NCI-H748 treated with DMSO at 0.1 percent for 48 hours (cell line): ENCODE measurements at places on chromosomes 7 and 10.

DNA sequence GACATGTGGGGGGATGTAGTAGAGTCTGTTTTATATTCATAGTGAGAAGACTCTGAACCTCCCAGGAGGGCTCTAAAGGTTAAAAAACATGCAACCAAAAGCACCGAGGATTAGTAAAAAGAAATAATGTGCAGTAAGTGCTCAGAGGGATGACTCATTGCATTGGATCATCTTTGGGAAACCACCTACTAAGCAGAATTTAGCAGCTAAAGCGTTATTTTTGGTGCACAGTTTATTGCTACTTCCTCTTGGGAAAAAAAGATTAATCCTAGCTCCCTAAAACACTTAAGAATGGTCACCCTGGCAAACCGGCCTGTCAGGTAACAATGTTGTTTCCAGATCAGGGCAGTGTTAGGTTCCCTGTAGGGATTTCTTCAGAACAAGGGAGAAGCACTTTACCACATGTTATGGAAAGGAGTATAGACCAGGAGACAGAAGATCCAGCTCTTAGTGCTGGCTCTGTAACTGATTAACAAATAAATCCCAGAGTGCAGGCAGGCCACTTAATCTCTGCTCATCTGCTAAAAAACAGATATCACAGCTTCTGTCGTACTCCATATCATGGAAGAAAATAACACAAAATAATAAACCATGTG lies 44.8 kb upstream of the FAM133B start:
- no peak for DNase-seq

- no peak for DNase-seq
These were observed 142.6 kb upstream of the CAV2 start for GRCh38 chr7:116356979-116357378.

GRCh38 chr7:127847641-127848040 lies 183.6 kb downstream of the LRRC4 start:
- no peak for DNase-seq

- DNase-seq: no peak
These were observed 22.4 kb downstream of the TLL2 start for GRCh38 chr10:96491303-96491702.

GRCh38 chr7:4067874-4068273 lies 614.2 kb upstream of the FOXK1 start:
- DNase-seq: no peak

GRCh38 chr10:123455861-123456260 lies 210.3 kb upstream of the GPR26 start:
- no peak for DNase-seq

DNA sequence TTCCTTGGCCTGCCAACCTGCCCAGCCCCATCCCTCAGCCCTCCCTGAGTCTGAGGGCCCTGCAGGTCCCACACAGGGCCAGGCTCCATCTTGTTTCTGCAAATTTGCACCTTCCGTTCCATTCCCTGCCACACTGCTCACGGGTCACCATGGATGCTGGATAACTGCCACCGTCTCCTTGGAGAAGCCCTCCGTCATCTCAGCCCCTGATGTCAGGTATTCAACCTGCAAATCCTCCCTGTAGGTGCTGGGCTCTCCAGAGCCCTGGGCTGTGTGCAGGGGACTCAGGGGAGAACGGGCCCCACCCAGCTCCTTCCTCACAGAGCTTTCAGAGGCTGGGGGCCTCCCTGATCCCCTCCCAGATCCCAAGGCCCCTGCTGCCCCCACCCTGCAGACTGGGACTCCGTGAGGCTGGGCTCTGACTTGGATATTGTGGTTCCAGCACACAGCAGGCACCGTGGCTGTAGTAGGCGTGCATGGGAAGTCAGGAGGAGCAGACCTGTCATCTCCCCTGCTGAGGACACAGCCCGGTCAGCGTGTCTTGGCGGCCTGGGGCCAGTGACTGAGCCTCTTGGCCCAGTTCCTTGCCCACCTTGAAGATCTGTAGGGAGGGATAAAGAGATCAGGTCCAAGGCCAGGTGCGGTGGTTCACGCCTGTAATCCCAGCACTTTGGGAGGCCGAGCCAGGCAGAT lies 121.7 kb upstream of the TNRC18 start:
- DNase-seq: no peak

GRCh38 chr10:106740-107139 lies 28.5 kb upstream of the ZMYND11 start:
- DNase-seq: no peak

DNA sequence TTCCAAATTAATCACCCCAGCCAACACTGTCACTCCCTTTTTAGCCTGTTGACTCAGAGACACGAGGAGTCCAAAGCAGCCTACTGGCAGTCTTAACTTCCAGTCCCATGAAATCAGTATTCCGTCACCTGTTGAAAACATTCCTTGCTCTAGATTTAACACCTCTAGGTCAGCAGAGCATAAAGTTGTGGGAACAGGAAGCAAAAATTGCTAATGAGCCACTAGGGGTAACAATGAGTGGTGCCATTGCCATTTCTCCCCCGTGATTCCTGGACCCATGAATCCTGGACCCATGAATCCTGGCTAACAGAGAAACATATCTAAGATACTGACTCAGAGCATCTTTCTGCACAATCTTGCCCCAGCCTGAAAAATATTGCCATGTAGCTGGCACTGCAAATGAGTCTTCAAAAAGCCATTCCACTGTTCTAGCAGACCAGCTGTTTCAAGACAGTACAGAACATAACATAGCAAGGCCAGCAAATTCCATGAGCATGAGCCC lies 252.7 kb upstream of the PTER start:
- no peak for DNase-seq

DNA sequence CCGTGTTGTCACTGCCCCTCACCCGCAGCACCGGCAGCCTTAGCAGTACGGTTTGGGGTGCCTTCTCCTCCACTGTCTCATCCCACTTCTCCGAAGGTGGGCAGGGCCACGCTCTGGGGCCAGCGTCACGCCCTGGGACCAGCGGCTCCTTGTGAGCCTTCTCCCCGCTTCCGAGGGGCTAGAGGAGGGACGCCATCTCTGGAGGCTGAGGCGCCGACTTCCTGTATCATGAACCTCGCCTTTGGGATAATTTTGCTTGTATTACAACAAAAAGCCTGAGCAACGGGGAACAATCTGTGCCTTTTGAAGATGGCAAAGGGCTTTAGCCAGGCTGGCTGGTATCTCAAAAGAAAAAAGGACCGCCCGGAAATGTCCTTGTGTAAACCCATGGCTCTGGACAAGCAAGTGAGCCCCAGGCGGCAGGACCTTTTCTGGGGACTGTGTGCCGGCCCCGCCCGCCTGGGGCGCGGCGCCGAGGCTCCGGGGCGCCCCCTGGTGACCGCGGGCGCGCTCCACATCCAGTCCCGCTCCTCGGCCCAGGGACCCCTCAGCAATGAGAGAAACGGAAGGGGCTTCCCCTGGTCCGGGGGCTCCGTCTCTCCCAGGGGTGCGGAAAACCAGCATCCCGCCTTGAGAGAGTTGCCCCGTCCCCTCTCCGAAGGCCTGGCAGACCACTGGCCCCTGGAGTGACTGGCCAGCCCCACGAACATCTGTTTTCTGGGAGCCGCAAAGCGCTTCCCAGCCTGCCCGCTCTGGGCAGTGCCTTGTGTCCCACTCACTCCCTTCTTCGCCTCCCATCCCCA lies 3.8 kb downstream of the DEPP1 start:
- DNase-seq: peak; percentile 12

- DNase-seq: no peak
These were observed 187.8 kb downstream of the PPP1R17 start for GRCh38 chr7:31874631-31875386.

DNA sequence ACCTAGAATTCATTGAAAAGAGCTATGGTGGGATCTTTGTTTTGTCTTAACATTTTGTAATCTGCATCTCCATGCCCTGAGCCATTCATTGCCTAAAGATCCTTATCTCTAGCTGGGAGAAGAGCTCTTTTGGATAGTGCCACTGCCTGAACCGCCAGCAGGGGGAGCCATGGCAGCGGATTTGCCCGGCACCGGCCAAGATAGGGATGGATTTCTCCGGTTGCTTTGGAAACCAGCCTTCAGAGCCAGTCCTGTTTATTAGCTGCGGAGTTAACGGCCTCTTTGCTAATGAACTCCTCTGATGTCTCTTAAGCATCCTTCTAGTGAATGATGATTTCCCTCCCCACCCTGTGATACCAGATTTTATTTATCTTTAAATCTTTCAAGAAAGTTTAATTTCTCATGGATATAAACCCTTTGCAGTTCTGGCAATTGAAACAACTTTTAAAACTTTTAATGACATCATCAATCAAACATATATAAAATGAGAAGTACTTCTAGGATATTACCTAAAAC lies 58.2 kb upstream of the LYZL2 start:
- peak; percentile 36 for DNase-seq

GRCh38 chr7:265998-266850 lies 23.7 kb upstream of the FOXL3 start:
- no peak for DNase-seq

- no peak for DNase-seq
These were observed 16.9 kb downstream of the PTEN start for GRCh38 chr10:87880336-87880735.

- DNase-seq: no peak
These were observed 7.1 kb downstream of the TASOR2 start for GRCh38 chr10:5691786-5692185.

GRCh38 chr10:82358486-82359099 lies 483.6 kb downstream of the NRG3 start:
- DNase-seq: no peak

- DNase-seq: no peak
These were observed 94.4 kb upstream of the SEMA3C start for GRCh38 chr7:81013083-81013817.

DNA sequence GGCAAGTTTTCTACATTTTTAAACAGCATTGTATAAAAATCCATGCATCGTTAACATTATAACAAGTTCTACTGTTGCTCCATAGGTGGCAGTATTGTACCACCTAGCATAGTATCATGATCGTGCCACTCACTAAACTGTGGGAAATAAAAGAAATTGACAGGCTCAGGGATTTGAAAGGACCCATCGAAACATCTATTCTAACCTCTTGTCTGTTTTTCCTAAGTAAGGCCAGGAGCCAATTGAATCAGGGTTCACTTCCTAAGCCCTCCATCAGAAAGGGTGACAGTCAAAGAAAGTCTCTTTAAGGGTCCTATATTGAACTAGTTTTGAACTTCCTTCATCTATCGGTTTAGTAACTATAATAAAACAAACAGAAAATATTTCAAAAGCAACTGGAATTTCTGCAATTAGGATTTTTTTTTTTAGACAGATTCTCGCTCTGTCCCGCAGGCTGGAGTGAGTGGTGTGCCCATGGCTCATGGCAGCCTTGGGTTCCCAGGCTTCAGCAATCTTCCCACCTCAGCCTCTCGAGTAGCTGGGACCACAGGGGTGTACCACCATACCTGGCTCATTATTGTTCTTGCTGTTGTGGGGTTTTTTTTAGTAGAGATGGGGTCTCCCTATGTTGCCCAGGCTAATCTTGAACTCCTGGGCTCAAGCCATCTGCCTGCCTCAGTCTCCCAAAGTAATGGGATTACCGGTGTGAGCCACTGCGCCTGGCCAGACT lies 9.4 kb downstream of the HACD1 start:
- peak; percentile 23 for DNase-seq

DNA sequence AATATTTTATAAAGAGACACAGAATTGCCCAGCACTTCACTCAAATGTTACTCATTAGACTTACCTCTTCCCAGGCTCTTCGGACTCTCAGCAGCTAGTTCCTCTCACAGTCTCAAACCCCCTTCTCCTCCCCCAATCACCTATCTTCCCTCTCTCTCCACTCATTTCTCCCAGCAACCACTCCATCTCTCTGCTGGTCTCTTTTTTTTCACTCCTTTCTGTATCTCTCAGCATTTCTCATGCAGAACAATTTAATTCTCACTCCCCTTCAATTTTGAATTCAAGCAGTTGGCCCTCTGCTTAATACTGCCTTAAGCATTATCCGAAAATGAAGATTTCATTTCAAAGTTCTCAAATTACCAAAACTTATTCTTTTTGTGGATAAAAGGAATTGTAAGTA lies 34.4 kb upstream of the CAV2 start:
- no peak for DNase-seq

GRCh38 chr10:35447693-35448407 lies 111.5 kb downstream of the CCNY start:
- peak; percentile 66 for DNase-seq

DNA sequence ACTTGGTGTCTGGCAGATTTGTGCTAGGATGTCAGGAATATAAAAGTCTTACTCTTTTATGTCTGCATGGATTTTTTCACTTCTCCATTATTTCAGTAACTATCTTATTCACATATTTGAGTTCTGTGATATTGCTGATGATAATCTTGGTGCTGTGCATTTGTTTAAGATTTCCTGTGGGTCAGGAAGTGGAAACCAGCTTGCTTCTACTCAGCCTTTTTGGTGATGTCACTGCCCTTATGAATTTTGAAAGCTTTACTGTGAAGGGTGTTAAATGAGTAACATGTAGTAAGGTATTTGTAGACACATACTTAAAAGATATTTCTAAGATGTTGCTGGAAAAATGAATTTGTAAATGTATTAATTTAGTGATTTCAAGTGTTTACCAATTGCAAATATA lies 69.5 kb upstream of the VOPP1 start:
- no peak for DNase-seq

- no peak for DNase-seq
These were observed 10.7 kb downstream of the ATOH7 start for GRCh38 chr10:68221196-68221595.

GRCh38 chr7:137850972-137851945 lies 4.5 kb upstream of the DGKI start:
- no peak for DNase-seq

DNA sequence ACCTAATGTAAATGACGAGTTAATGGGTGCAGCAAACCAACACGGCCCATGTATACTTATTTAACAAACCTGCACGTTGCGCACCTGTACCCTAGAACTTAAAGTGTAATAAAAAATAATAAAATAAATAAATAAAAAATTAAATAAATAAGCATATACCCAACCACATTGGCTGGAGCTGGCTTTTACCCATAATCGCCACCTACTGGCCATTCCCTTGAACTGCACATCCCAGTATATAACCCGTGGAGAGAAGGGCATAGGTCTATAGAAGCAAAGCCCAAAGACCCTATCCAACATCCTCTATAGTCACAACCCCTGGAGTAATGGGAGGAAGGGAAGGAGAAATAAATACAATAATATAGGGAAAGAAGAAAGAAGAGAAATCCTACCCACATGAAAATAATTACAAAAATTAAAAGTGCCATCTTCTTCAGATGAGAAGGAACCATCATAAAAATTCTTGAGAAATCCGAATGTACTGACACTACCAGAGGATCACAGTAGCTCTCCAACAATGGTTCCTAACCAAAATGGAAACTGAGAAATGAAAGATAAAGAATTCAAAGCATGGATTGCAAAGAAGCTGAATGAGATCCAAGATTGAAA lies 65.6 kb downstream of the TWIST1 start:
- DNase-seq: no peak

DNA sequence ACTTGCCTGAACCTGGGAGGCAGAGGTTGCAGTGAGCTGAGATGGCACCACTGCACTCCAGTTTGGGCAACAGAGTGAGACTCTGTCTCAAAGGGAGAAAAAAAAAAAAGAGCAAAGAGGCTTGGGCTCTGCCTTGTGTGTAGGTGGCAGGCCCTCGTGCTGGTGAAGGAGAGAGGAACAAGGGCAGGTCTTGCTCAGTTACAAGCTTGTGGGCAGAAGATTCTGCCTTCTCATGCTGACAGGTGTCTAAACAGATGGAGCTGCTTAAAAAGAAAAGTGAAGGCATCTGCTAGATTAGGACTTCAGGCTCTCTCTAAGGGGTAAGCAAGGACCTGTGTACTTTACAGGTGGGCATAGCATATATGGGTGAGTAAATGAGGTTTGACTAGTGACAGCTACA lies 65.5 kb upstream of the TRIM8 start:
- DNase-seq: no peak
